ENCODE measurements at places on chromosomes 1 and 21. TPM values are rescaled to one million over a fixed set of nuclear protein-coding genes. Genes with fewer than 3 reads are reported as not detected.
A peak's percentile ranks its signal among the peaks of the same experiment; 100 is the strongest.

GRCh38 chr1:154493276-154493675 is 8.7 kb upstream of the TDRD10 start:
- no peak for DNase-seq

DNA sequence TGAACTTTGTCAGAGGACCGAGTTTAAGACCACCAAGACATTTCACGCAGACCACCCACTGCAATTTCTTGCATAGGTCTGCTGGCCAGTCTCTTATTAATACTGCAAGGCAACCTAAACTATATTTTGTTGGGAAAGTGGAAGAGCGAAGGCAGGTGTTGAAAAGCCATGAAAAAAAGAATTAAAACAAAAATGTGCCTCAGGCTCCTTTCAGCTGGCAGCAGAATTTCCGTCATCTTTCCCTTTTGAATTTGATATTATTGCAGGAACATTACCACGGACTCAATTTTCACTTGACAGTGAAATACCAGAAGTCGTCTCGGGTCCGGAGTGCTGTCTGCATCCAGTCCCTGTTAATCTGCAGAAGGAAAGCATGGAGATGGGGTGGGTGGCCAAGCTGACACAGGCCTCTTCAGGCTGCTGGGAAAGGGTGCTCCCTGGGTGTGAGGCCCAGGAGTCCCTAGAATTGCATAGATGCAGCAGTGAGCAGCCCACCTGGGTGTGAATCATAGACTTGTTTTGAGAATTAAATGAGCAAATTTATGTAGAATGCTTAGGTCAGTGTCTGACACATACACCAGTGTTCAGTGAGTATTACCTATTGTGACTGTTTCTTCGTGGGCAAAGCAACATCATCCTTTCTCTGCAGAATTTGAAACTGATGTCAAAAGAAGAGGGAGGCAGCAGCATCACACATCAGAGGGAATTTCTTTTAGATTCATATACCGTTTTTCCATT is 150.7 kb downstream of the PBX1 start:
- no peak for DNase-seq

GRCh38 chr1:246199086-246199645 is 307.9 kb downstream of the SMYD3 start:
- DNase-seq, result no peak

DNA sequence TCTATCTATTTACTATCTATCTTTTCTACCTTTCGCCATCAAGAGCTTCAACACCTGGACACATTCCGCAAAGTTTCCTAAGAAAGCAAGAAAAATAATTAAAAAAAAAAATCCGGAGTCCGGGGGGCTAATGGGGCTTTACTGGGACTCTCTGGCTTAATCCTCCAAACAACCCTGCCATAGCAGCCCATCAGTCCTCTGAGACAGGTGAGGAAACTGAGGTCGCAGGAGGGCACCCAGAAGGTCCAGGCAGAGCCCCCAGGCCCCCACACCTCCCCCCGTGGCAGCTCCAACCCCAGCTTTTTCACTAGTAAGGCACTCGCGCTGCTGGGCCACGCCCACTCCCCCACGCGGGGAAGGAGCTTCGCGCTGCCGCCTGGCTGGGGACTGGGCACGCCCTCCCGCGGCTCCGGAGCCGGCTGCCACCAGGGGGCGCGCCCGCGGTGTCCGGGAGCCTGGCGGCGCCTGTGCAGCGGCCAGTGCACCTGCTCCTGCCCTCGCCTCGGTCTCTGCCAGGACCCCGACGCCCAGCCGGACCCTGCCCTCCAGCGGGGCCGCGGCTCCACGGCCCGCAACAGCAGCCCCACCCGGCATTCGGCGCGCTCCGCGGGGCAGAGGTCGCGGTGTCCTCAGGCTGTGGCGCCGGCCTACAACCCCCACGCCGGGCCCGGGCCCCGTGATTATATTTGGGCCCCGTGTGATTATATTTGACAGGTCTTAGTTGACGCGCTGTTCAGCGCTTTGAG is 54.1 kb upstream of the SAMD11 start:
- DNase-seq, result peak; percentile 19

GRCh38 chr1:179351281-179351680 is 14.5 kb upstream of the AXDND1 start:
- DNase-seq, result no peak

DNA sequence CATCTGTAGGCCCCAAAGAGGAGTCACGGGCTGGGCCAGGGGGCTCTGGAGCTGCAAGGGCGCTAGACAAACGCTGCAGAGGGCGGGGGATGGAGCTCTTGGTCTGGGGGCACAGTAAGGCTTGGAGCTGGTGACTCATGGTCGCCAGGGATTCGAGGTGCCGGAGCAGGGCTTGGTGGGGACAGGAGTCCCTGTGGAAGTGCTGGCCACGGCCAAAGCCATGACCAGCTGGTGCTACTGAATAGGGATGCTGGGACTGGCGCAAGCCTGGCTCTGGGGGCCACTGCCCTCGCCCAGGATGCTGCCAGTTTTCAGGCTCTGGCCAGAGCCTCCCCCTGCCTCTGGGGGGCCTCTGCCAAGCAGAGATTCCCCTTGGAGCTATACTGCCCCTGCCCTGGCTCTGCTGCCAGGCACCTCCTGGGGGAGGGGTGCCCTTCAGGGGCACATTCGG is 25.2 kb downstream of the SPOCD1 start:
- DNase-seq, result no peak

DNA sequence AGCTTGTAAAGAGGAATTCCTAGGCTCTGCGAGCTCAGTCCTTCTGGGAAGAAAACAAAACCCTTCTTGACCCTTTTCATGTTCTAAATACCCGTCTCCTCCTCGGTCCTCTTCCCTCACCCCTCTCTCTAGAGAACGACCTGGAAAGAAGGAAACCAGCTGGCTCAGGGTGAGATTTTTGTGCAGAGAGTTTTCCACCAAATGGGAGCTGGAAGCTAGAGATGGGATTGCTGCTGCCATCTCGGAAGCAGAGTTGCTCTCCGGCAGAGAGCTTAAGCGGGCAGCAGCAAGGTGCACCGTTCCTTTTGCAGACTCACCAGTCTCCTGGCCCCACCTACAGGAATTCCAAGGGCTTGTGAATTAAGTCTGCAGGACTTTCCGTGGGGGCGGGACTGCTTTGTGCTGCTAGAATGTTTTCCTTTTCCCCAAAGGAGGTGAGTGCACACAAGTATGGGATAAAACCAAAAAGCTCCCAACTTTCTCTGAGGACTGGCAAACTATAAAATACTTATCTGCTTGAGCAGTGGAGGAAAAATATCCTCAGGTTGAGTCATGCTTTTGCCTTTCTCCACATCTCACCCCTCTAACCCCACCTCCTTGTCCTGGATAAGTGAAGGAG is 29.1 kb upstream of the KIAA0040 start:
- DNase-seq, result peak; percentile 37

DNA sequence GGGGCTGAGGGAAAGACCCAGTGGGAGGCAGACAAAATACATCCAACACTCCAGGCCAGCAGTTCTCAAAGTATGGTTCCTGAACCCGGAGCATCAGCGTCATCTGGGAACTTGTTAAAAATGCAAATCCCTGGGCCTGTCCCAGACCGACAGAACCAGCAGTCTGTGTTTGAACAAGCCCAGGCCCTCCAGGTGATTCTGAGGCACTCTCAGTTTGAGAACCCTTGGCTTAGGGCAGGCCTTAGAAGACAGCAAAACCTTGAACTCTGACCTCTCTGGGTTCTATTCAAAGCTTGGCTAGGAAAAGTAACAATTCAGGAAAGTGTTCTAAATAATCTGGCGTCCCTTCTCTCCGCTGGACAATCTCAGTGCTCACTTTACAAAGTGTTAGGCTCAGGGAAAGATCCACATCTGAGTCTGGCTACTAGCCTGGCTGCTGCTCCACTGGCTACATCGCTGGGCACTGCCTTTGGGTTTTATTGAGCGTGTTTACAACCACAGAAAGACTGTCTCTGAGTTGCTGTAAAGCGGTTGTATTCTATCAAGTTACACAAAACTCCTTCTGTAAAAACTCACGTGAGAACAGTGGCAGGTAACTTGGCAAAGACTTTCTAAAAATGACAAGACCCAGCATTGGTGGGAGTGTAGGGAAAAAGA is 166.1 kb downstream of the HIVEP3 start:
- DNase-seq, result no peak

GRCh38 chr1:214658785-214659184 is 55.8 kb downstream of the CENPF start:
- DNase-seq, result peak; percentile 36

- no peak for DNase-seq
Measured at GRCh38 chr1:84000196-84000885, 1.4 kb upstream of the TTLL7 start.

DNA sequence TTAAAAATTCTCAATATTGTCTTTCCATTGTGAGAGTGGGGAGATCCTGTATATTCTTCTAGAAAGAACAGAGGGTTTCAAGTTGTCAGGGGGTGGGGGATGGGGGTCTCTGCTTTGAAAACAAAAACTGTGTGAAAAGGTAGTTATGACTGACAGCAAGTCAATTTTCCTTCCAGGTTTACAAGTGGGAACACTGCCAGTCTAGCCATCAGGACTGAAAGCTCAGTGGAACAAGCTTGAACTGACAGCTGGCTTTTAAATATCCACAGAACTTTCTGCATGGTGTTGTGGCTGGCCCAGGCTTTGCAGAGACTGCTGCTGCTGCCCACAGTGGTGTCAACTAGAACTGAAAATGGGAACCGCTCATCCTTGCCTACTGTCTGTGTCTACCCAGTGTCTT is 162.6 kb downstream of the TNR start:
- DNase-seq, result no peak

DNA sequence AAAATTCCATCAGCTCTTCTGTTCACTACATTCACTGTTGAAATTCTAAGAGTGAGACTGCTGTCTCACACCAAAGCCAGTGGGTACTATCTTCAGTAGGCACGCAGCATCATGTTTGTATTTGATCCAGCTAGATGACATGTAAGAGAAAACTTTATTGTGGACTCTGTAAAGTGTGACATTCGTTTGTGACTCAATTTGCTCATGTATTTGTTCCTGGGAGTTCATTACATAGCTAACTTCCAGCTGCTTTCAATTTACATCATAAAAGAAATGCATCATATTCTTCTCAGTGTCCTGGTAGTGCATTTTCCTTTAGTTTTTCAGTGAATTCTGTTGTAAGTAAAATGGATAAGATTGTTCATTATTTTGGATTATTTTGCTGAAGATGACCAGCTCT is 31.4 kb downstream of the CTH start:
- no peak for DNase-seq

DNA sequence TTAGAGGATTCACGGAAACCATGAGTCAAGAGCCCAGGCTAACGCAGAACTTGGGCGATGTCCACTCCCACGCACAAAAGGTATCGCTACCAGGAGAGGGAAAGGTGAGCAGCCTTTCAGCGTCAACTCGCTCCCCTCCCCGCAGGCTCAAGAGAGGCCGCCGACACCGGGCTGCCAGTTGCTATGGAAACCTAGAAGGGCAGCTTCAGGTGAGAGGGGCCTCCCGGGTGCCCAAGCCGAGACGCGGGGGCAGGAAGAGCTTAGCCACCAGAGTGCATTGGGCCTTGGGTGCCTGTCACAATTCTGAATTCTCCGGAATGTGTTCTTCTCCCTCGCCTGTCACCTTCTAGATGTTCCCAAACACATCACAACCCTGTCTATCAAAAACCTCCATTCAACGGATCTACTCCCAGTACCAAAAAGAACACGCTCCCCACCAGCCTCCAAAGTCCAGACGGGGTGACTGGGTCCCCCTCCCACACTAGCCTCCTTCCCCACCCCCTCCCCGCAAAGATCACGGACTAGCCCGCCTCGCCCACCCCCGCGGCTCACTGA is 694 bp downstream of the MEAF6 start:
- peak; percentile 44 for DNase-seq

DNA sequence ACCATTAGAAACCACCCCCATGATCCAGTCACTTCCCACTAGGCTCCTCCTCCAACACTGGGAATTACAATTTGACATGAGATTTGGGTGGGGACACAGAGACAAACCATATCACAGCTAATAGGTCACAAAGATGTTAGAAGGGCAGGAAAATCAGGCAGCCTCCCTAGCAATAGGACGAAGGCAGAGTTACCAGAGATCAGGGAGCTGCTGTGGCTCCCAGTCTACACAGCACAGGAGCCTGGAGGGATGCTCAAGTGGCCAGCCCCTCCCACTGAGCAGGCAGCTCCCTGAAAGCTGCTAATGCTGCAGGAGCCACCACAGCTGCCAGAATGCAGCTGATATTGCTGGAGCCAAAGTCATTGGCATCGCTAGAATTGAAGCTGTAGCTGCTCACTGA is 51.0 kb downstream of the CR1L start:
- no peak for DNase-seq

DNA sequence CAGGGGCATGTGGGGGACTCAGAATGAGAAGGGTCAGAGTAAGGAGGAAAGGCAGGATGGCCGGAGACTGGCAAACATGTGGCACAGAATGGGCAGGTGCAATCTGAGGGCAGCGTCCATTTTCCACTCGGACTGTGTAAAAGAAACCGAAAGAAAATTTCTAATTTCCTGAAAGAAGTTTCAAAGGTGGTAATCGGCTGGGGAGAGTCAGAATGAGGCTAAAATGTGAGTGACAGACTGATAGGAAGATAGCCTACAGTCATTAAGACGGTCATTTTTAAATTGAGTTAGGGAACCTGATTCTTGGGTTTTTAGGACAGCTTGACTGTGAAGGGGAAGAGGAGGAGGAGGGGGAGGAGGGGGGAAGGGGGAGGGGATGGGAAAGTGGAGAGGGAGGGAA is 23.6 kb downstream of the COA6 start:
- DNase-seq, result no peak

- DNase-seq, result no peak
Measured at GRCh38 chr1:22971611-22972405, 858 bp downstream of the LACTBL1 start.

Gene NKAIN1
- polyA plus RNA-seq, result 4.6 TPM

Gene CFAP45
- polyA plus RNA-seq, result 3.7 TPM

Gene REN
- polyA plus RNA-seq, result 97.3 TPM

Gene RGS5
- polyA plus RNA-seq, result 11.5 TPM

Gene FMO3
- polyA plus RNA-seq, result 0.18 TPM

Gene LYPD8
- not detected for polyA plus RNA-seq

Gene IFI44L
- 6.7 TPM for polyA plus RNA-seq

Gene CLCA4
- polyA plus RNA-seq, result not detected

Gene DNAJC6
- 8.0 TPM for polyA plus RNA-seq

Gene SLAMF9
- not detected for polyA plus RNA-seq

Measured in renal pelvis (tissue), 12 donors.